ENCODE measurements at places on chromosomes 6 and 20. TPM values are rescaled to one million over a fixed set of nuclear protein-coding genes. Genes with fewer than 3 reads are reported as not detected.
A peak's percentile ranks its signal among the peaks of the same experiment; 100 is the strongest.

DNA sequence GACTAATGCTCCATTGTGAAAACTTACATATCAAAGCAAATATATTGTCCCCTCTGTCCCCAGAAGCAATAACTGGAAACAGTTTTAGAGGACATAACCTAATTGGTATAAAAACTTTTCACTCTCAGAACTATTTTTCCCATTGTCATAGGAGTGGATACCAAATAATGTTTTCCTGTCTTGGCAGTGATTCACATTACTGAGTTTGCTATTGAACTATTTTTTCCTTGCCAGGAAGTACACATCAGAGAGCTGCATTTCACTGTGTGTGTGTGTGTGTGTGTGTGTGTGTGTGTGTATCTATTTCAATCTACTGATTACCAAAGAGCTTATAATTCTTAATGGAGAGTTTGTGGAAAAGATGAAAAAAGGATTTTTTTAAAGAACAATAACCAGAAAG, 45.4 kb downstream of the AKAP12 start:
- no peaks in the 10 kb centered on the region for H3K36me3 ChIP-seq
- H3K4me3 ChIP-seq = no peak overlapping the region
- H3K4me1 ChIP-seq = peaks cover 10% of the 10 kb centered on the region
- H3K27me3 ChIP-seq = no peaks in the 10 kb centered on the region

GRCh38 chr6:154993026-154993425, 2.1 kb upstream of the TIAM2 start:
- H3K4me3 ChIP-seq = no peak overlapping the region
- no peak for DNase-seq
- H3K27me3 ChIP-seq = peaks cover 20% of the 10 kb centered on the region
- no peak overlapping the region for H3K27ac ChIP-seq

SLC17A3 gene
- total RNA-seq = not detected

- no peaks in the 10 kb centered on the region for H3K36me3 ChIP-seq
- no peaks in the 10 kb centered on the region for H3K4me1 ChIP-seq
- no peak overlapping the region for H3K4me3 ChIP-seq
- no peak for DNase-seq
Measured at GRCh38 chr20:19491241-19491640, 266.8 kb upstream of the RIN2 start.

DNA sequence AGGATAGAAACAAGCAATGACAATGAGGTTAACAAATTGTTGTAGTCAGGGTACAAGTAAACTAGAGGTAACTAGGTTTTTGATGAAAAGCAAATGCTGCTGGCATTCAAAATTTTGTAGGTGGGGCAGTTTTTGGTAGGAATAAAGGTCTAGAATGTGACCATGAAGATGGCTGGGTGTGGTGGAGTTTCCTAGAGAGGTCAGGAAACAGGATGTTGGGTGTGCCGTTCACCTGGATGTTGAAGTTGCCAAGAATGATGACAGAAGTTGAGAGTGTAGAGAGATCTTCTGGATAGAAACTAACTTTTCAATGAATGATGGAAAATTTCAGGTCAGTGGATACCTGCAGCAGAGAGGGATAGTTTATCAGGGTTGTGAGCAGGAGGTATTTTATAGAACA, 22.7 kb downstream of the MAPK14 start:
- no peaks in the 10 kb centered on the region for H3K27me3 ChIP-seq
- H3K27ac ChIP-seq = no peak overlapping the region
- DNase-seq = no peak
- no peak overlapping the region for H3K4me3 ChIP-seq

GRCh38 chr20:56439771-56440291, 27.8 kb downstream of the CASS4 start:
- H3K4me1 ChIP-seq = peaks cover 3% of the 10 kb centered on the region
- H3K27ac ChIP-seq = no peak overlapping the region
- H3K36me3 ChIP-seq = no peaks in the 10 kb centered on the region
- H3K27me3 ChIP-seq = no peaks in the 10 kb centered on the region
- no peak overlapping the region for H3K4me3 ChIP-seq

DNA sequence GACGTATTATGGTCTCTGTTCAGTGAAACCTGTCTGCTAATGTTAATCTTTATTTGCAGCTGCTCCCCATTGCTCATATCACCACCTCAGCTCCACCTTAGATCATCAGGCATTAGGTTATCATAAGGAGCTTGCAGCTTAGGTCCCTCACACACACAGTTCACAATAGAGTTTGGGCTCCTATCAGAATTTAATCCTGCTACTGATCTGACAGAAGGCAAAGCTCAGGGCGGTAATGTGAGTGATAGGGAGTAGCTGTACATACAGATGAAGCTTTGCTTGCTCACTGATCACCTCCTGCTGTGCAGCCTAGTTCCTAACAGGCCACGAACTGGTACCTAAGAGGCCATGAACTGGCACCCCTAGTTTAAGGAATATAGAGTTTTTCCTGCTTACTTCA, 989.7 kb downstream of the EYS start:
- H3K4me3 ChIP-seq = no peak overlapping the region
- H3K27ac ChIP-seq = no peak overlapping the region
- no peaks in the 10 kb centered on the region for H3K36me3 ChIP-seq
- H3K4me1 ChIP-seq = peaks cover 4% of the 10 kb centered on the region
- H3K27me3 ChIP-seq = no peaks in the 10 kb centered on the region
- no peak for DNase-seq

LCA5 gene
- 4.7 TPM for total RNA-seq

GTSF1L gene
- total RNA-seq = not detected

VNN1 gene
- not detected for total RNA-seq

TCP11 gene
- not detected for total RNA-seq

GRCh38 chr6:144460327-144461095, 175.4 kb downstream of the UTRN start:
- H3K27me3 ChIP-seq = no peaks in the 10 kb centered on the region
- peaks cover 16% of the 10 kb centered on the region for H3K36me3 ChIP-seq
- peaks cover 9% of the 10 kb centered on the region for H3K4me1 ChIP-seq
- no peak overlapping the region for H3K4me3 ChIP-seq
- H3K27ac ChIP-seq = peak overlapping the region; percentile 68

- peaks cover 5% of the 10 kb centered on the region for H3K27me3 ChIP-seq
- no peak overlapping the region for H3K4me3 ChIP-seq
- H3K27ac ChIP-seq = no peak overlapping the region
- H3K4me1 ChIP-seq = no peaks in the 10 kb centered on the region
- DNase-seq = no peak
- no peaks in the 10 kb centered on the region for H3K36me3 ChIP-seq
Measured at GRCh38 chr20:59334651-59335300, 34.4 kb downstream of the EDN3 start.

GRCh38 chr6:158596861-158597260, 37.0 kb downstream of the TMEM181 start:
- no peak overlapping the region for H3K4me3 ChIP-seq
- peaks cover 7% of the 10 kb centered on the region for H3K36me3 ChIP-seq
- H3K27me3 ChIP-seq = no peaks in the 10 kb centered on the region
- DNase-seq = no peak

SLC12A5 gene
- 9.6 TPM for total RNA-seq

DNA sequence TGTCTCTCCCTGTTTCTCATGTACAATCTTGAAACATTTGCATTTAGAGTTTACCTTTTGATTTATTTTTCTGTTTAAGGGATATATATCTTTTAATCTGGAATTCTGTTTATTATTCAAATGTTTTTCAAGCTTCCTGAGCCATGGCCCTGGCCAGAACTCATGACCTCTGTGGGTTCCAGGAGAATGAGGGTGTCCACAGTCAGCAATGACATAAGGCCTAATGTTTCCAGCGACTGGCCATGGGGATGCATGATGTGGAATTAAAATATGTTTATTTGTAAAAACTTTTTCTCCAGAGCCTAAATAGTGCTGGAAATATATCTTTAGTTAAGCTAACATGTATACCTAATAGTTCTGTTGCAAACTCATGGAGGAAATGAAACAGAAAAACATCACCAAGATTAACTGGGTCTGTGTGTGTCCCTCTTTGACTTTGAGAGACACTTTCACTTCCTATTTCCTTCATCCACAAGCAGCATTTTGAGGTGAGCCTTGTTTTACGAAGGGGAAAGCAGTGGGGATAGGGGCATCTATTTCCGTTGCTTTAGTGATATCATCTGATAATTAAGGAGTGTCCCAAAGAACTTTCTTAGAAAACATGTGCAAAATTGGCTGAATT, 87.6 kb downstream of the SMOC2 start:
- H3K27ac ChIP-seq = no peak overlapping the region
- no peaks in the 10 kb centered on the region for H3K36me3 ChIP-seq
- no peaks in the 10 kb centered on the region for H3K27me3 ChIP-seq
- peaks cover 10% of the 10 kb centered on the region for H3K4me1 ChIP-seq

DNA sequence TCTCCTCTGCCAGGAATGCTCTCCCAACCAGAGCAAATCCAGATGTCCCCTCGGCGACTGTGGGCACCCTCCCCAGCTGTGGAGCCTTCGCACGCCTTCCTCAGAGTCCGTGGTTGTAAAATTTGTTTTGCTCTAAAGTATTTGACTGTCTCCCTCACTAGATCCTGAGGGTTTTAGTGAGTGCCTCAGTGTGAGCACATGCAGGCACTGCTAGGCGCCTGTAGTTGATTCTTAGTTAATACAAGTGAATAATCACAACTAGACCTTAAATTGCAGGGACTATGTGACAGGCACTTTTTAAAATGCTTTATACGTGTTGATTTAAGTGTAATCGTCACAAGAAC, 680 bp upstream of the MTCH1 start:
- DNase-seq = no peak
- H3K36me3 ChIP-seq = no peaks in the 10 kb centered on the region
- H3K4me1 ChIP-seq = peaks cover 18% of the 10 kb centered on the region
- H3K4me3 ChIP-seq = peak overlapping the region; percentile 98
- H3K27ac ChIP-seq = peak overlapping the region; percentile 98

ENPP3 gene
- 0.14 TPM for total RNA-seq

GRCh38 chr6:136921936-136922684, at the start of gene SLC35D3:
SLC35D3 (plus strand) TSS chr6:136922301; CDS start chr6:136922429, 128 bp downstream.
- peaks cover 57% of the 10 kb centered on the region for H3K27me3 ChIP-seq
- peaks cover 2% of the 10 kb centered on the region for H3K36me3 ChIP-seq
- H3K4me3 ChIP-seq = peak within 1 kb of the TSS; percentile 83
- H3K27ac ChIP-seq = peak within 1 kb of the TSS; percentile 27

GRCh38 chr6:137217801-137218472, 1.2 kb downstream of the IFNGR1 start:
- H3K27me3 ChIP-seq = peaks cover 2% of the 10 kb centered on the region
- no peaks in the 10 kb centered on the region for H3K36me3 ChIP-seq
- peaks cover 26% of the 10 kb centered on the region for H3K4me1 ChIP-seq
- peak overlapping the region; percentile 75 for H3K27ac ChIP-seq

- no peaks in the 10 kb centered on the region for H3K36me3 ChIP-seq
- no peak for DNase-seq
- no peak overlapping the region for H3K27ac ChIP-seq
- peaks cover 12% of the 10 kb centered on the region for H3K27me3 ChIP-seq
Measured at GRCh38 chr6:166112580-166112979, 55.1 kb downstream of the TBXT start.

DNA sequence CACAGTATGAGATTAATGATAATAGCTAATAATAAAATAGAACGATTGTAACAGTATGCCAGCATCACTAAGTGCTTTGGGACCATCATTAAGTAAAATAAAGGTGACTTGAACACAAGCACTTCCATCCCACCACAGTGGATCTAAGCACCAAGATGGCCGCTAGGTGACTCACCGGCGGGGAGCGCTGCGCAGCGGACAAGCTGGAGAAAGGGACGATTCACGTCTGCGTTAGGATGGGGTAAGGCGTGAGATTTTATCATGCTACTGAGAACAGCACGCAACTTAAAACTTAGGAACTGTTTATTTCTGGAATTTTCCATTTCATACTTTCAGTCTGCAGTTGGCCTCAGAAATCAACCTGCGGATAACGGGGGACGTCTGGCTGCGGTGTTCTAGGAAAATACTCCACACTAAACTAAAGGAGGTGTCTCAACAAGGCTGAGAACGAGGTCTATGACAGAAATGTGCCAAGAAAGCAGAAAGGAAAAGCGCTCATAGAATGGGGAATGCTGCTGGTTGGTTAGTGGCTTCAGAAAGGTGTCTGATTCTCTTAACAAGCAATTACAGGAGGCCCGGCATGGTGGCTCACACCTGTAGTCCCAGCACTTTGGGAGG, 114.5 kb downstream of the GMPR start:
- no peak for DNase-seq
- peaks cover 13% of the 10 kb centered on the region for H3K4me1 ChIP-seq
- no peak overlapping the region for H3K27ac ChIP-seq
- H3K4me3 ChIP-seq = no peak overlapping the region

GRCh38 chr6:85126485-85127167, 323.3 kb upstream of the NT5E start:
- peaks cover 48% of the 10 kb centered on the region for H3K27me3 ChIP-seq
- H3K36me3 ChIP-seq = no peaks in the 10 kb centered on the region
- DNase-seq = peak; percentile 43

DNA sequence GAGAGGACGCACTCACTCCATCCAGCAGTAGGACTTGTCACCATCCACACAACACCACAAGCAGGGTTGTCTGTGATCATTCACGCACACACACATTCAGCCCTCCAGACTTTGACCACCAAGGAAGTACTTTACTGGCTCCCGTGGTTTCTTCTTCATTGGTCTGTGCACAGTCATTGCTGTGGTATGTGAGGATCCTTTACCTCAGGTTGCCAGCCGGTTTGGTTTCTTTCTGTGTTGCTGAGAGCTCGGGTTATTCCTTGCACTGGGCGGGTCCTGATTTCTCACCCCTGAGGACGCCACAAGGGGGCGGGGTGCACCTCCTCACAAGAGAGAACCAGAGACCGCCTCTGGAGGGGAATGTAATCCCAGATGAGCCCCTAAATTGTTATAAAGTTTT, 11.2 kb downstream of the SLC35A1 start:
- no peak overlapping the region for H3K4me3 ChIP-seq
- H3K4me1 ChIP-seq = no peaks in the 10 kb centered on the region
- no peaks in the 10 kb centered on the region for H3K27me3 ChIP-seq
- DNase-seq = peak; percentile 41
- H3K27ac ChIP-seq = no peak overlapping the region

DNA sequence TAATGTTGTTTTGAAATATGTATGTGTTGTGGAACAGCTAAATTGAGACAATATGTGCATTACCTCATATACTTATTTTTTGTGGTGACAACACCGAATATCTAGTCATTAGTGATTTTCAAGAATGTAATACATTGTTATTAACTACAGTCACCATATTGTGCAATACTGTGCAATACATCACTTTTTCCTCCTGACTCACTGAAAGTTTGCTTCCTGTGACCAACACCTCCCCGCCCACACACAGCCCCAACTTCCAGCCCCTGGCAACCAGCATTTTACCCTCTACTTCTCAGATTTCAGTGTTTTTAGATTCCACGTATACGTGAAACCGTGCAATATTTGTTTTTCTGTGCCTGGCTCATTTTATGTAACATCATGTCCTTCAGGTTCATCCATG, 627.9 kb downstream of the PRKN start:
- DNase-seq = no peak
- H3K4me1 ChIP-seq = peaks cover 4% of the 10 kb centered on the region
- no peaks in the 10 kb centered on the region for H3K36me3 ChIP-seq
- H3K4me3 ChIP-seq = no peak overlapping the region
- H3K27ac ChIP-seq = no peak overlapping the region

DNA sequence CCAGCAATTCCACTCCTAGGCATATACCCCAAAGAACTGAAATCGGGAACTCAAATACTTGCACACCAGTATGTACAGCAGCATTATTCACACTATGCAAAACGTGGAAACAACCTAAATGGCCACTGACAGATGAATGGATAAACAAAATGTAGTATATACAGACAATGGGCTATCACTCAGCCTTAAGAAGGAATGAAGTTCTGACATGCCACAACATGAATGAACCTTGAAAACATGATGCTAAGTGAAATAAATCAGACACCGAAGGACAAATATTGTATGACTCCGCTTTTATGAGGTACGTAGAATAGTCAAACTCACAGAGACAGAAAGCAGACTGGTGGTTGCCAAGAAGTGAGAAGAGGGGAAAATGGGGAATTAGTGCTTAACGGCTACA, 59.1 kb upstream of the CCN6 start:
- H3K4me3 ChIP-seq = no peak overlapping the region
- H3K36me3 ChIP-seq = no peaks in the 10 kb centered on the region
- H3K27me3 ChIP-seq = no peaks in the 10 kb centered on the region
- peaks cover 33% of the 10 kb centered on the region for H3K4me1 ChIP-seq
